AG10803 (cell line): ENCODE measurements at places on chromosomes 6 and 20.

DNA sequence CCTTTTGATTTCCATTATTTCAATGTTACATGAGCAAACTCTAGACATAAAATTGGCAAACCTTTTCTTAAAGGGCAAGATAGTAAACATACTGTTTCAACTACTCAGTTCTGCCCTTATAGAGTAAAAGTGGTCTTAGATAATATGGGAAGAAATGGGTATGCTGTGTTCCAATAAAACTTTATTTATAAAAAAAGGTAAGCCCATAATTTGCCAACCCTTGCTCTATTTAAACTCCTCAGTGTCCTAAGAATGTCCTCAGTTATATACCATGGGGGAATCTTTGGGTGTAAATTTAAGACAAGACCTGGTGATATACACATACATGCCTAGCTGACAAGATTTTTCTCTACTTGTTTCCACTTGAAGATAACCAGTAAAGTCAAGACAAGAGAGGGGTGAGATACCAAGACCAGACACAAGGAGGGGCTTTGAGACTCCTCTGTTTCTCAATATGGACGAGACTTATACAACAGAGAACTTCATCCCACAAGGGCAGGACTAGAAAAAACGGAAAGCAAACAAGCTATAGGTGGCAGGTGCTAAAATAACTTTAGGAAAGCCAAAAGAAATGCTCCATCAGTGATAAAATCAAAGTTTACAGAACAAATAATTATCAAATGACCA is 10.5 kb downstream of the SNX3 start:
- DNase-seq: no peak

- DNase-seq: no peak
Measured at GRCh38 chr6:132187816-132188215, 213.5 kb downstream of the MOXD1 start.

DNA sequence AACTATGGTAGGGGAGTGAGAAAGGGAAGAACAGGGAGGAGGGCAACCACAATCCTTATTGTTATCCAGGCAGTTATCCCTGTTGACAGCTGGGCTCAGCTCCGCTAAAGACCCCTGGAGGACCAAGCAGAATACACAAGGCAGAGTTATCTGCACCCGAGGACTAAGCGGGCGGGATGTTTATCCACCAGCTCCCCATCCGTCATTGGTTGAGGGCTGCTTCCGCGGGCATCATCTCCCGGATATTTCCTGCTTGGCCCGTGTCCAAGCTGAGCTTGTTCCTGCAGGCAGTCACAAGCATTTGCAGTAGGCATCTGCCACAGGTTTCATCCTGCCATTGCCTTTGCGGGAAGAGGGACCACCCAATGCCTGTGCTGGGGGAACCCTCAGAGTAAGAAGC is 102.1 kb downstream of the DLGAP4 start:
- peak; percentile 9 for DNase-seq

GRCh38 chr6:3453413-3454272 is 3.2 kb downstream of the SLC22A23 start:
- no peak for DNase-seq

GRCh38 chr6:16671302-16672289 is 89.7 kb downstream of the ATXN1 start:
- DNase-seq: no peak

DNA sequence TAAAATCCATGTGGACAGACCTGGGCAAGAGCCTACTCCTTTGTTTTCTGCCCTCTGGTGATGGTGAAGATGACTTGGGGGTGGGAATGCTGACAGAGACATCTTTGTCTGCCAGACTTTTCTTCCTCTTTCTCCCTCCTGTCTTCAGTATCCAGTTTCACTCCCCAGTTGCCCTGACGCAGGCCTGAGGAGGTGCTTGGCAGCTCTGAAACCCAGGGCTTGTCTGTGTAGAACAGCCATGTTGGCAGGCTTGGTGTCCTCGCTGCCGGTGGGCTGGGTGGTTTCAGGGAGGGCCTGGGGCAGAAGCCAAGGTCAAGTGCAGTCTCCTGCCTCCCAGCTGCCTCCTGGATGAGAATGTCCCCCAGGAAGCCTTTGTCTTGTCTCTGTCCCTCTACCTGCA is 22.5 kb downstream of the CCDC167 start:
- no peak for DNase-seq
